Activated CD8-positive, alpha-beta memory T cell treated with anti-CD3 and anti-CD28 coated beads, Interleukin-2, amount 10 ng/mL, durations not matched to agents 7 days and 5 days (primary cell): ENCODE measurements at places on chromosomes 1 and 21. TPM values are rescaled to one million over a fixed set of nuclear protein-coding genes. Genes with fewer than 3 reads are reported as not detected.

Gene OR2T33
- total RNA-seq = not detected

Gene RYR2
- total RNA-seq = 0.03 TPM

Gene CRABP2
- 1.9 TPM for total RNA-seq

Gene DMRTA2
- total RNA-seq = 0.12 TPM

- H3K27me3 ChIP-seq = no peaks in the 10 kb centered on the region
- no peaks in the 10 kb centered on the region for H3K4me1 ChIP-seq
- no peaks in the 10 kb centered on the region for H3K36me3 ChIP-seq
- H3K27ac ChIP-seq = no peak overlapping the region
- no peak for DNase-seq
These were observed 100.1 kb upstream of the AKT3 start for GRCh38 chr1:243950166-243950565.

DNA sequence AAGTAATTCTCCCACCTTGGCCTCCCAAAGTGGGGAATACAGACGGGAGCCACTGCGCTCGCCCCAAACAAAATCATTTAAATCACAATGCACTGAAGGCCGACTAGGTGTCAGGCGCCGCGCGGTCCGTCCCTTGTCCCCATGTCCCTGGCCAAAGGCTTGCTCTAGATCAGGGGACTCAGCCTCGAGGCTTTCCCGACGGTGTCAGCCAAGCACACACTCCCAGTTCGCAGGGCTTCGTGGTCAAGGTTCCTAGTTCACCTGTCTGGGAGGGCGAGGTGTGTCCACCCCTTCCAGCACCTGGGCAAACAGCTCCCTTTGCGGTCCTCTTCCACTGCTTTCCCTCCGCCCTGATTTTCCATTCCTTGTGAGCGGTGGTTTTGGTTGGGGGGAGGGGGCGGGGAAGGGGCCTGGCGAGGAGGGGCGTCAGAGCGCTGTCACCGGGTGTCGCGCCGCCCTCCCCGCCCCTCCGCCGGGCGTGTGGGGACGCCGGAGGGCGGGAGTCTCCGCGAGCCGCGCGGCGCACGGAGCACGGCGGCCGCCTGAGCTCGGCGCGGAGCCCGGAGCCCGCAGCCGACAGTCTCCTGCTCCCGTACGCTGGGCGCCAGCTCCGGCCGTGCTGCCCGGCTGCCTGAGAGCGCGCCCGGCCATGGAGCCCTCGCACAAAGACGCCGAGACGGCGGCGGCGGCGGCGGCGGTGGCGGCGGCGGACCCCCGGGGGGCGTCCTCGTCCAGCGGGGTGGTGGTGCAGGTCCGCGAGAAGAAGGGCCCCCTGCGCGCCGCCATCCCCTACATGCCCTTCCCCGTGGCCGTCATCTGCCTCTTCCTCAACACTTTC, at the start of gene STUM:
Gene STUM, plus strand, starts transcription at position 509 of the 838 bp plus-strand sequence. Its CDS starts 141 bp downstream, at position 650.
- H3K4me1 ChIP-seq = peaks cover 10% of the 10 kb centered on the region
- peaks cover 79% of the 10 kb centered on the region for H3K27me3 ChIP-seq
- H3K27ac ChIP-seq = no peak within 1 kb of the TSS
- DNase-seq = no peak
- peak within 1 kb of the TSS; percentile 14 for H3K4me3 ChIP-seq

- peaks cover 4% of the 10 kb centered on the region for H3K4me1 ChIP-seq
- peak overlapping the region; percentile 73 for H3K4me3 ChIP-seq
- H3K27ac ChIP-seq = no peak overlapping the region
- no peak for DNase-seq
- H3K36me3 ChIP-seq = no peaks in the 10 kb centered on the region
These were observed 568 bp downstream of the TRIM45 start for GRCh38 chr1:117120774-117121588.

GRCh38 chr1:26046246-26047095, 553 bp upstream of the SLC30A2 start:
- H3K27ac ChIP-seq = no peak overlapping the region
- no peak overlapping the region for H3K4me3 ChIP-seq
- DNase-seq = no peak

GRCh38 chr1:18808550-18808949, 50.9 kb downstream of the TAS1R2 start:
- no peak for DNase-seq
- peaks cover 18% of the 10 kb centered on the region for H3K27me3 ChIP-seq
- H3K4me3 ChIP-seq = no peak overlapping the region
- H3K4me1 ChIP-seq = peaks cover 2% of the 10 kb centered on the region

DNA sequence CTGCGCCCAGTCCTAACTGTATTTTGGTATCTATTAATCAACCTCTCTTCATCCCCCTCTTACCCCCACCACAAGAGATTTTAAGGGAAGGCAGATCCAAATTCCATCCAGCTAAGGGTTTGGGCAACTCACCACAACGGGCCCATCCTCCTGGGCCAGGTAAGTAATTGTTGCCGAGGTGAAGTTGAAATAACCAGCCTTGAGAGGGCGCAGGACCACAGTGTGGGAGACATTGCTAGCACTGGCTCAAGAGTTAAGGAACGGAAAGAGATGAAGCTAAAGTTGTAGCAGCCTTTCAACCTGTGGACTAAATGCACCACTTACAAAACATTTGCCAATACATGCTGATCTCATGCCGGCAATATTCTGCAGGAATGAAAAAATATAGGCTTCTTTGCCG, 5.9 kb downstream of the SSR2 start:
- peaks cover 33% of the 10 kb centered on the region for H3K4me1 ChIP-seq
- no peak overlapping the region for H3K4me3 ChIP-seq
- no peaks in the 10 kb centered on the region for H3K27me3 ChIP-seq
- no peak for DNase-seq
- no peak overlapping the region for H3K27ac ChIP-seq

DNA sequence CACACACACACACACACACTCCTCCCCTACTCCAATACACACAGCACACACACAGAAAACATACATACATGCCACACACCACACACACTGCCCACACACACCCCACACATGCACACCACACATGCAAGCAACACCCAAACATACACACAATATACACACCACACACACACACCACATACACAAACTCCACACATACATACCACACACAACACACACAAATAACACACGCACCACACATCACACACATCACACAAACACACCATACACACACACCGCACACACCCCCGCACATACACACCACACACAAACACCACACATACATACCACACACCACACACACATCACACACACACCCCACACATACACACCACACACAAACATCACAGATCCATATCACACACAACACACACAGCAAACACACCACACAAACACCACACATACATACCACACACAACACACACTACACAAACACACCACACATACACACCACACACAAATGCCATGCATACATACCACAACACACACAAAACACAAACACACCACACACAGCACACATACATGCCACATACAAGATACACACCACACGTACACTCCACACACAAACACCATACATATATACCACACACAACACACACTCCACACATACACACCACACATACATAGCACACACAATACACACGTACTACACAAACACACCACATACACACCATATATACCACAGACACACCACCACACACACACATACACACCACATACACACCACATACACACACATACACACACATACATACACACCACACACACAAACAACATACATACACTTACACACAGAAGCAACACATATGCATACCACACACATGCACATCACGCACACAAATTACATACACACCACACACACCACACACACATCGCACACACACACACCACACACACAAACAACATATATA, 932 bp upstream of the RAB7B start:
- DNase-seq = no peak
- peaks cover 6% of the 10 kb centered on the region for H3K27me3 ChIP-seq
- H3K4me3 ChIP-seq = no peak overlapping the region
- peaks cover 9% of the 10 kb centered on the region for H3K4me1 ChIP-seq

GRCh38 chr1:6054596-6054995, 8.9 kb downstream of the KCNAB2 start:
- H3K4me3 ChIP-seq = no peak overlapping the region
- H3K4me1 ChIP-seq = no peaks in the 10 kb centered on the region
- H3K27ac ChIP-seq = no peak overlapping the region

DNA sequence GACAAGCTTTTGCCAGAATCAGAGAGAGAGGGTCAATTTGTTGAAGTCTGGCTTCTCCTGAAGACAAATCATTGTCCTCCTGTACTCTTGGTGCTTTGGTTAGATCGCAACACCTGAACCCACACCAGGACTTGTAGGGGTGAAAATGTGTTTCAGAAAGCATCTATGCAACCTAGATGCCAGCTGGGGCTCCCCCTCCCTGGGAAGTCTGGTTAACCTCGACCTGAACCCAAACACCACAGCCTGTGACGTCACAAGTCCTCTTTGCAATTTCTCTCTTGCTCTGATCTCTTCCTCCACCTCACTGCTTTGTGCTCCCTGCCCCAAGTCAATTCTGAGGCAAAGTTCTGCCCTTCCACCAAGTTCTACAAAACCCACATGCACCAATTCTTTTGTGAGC, 42.8 kb upstream of the USP24 start:
- peak; percentile 88 for DNase-seq
- peaks cover 17% of the 10 kb centered on the region for H3K27me3 ChIP-seq
- H3K27ac ChIP-seq = peak overlapping the region; percentile 50
- H3K4me3 ChIP-seq = peak overlapping the region; percentile 20
- H3K36me3 ChIP-seq = no peaks in the 10 kb centered on the region

DNA sequence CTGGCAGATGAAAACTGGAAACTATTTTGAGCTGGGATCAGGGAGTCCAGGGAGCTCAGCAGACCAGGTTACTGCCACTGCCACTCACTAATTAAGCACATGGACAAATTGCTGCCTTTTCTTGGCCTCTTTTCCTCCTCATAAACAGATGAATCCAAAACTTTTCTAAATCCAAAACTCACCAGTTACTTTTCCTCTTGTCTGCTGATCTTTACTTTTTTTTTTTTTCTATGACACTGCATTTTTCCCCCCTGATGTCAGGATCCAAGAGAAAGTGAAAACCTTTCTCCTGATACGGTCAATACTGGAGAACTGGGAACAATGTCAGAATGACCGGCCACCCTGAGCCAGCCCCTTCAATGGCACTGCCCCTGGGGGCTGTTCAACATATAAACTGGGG, 405.8 kb downstream of the DUSP10 start:
- DNase-seq = no peak
- no peaks in the 10 kb centered on the region for H3K36me3 ChIP-seq
- no peaks in the 10 kb centered on the region for H3K4me1 ChIP-seq
- H3K27me3 ChIP-seq = no peaks in the 10 kb centered on the region
- H3K27ac ChIP-seq = no peak overlapping the region
- H3K4me3 ChIP-seq = no peak overlapping the region

DNA sequence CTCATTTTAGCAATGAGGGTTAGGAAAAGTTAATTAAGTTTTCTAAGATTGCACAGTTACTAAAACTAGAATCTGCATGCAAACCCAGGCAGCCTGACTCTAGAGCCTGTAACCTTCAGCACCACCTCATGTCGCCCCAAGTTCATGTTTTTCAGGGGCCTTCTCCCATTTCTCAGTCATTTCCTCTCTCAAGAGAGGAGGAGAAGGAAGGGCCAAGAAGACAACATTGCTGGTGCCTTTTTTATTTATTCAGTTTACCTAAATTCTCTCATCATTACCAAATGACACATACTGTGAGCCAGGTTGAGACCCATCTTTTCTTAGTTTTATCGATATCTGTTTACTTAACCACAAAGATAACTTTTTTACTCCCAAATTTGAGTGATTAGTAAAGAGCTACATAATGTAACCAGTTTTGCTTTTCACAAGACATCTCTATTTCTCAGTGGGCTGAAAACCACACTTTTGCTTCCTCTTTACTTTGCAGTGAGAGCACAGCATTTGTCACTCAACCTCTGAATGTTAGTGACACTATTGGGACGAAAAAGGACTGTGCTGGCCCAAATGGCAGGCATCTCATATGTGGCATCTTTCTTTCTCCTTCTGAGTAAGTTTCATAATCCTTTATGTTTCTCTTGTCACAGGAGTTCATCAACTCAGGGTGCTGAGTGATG, at the start of gene CD101:
Gene CD101, plus strand, starts transcription at position 507 of the 674 bp plus-strand sequence. Its CDS starts 58 bp downstream, at position 565.
- H3K36me3 ChIP-seq = peaks cover 5% of the 10 kb centered on the region
- no peaks in the 10 kb centered on the region for H3K27me3 ChIP-seq
- H3K4me1 ChIP-seq = peaks cover 17% of the 10 kb centered on the region
- no peak for DNase-seq
- H3K4me3 ChIP-seq = no peak within 1 kb of the TSS

GRCh38 chr1:218900615-218901014, 273.1 kb upstream of the LYPLAL1 start:
- H3K27me3 ChIP-seq = no peaks in the 10 kb centered on the region
- H3K4me1 ChIP-seq = no peaks in the 10 kb centered on the region
- no peak overlapping the region for H3K4me3 ChIP-seq
- no peak for DNase-seq
- H3K36me3 ChIP-seq = no peaks in the 10 kb centered on the region

DNA sequence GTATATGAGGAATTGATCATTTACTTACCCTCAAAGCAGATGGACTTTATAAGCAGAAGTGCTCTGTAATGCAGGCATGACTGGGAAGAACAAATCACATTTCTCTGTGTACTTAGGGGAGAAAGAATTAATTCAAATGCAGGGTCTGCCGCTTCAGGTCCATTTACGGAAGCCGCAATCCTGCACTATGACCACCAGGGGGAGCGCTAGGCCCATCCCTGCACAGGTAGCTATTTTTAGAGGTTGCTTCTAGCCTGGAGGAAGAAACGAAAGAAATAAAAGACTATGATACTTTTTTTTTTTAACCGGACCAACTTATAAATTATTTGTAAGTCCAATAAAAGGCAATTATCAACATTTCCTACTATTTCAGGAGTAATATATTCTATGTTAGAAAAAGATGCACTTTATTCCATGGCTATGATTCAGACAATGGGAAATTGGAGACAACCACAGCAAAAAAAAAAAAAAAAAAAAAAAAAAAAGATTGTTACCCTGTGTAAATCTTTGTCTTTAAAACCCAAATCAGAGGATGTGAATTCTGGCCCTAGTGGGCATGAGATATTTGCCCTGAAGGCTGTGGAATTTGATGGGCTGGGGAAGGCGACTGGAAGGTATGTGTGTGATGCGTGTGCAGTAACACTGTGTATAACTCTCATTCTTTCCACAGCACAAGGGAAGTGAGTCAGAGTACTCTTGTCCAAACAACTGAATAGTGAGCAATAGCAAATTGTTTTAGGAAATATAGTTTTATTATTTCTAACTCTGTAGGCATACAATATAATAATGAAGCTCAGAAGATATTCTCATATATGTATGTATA, 12.9 kb upstream of the FYB2 start:
- peak; percentile 73 for DNase-seq
- no peaks in the 10 kb centered on the region for H3K36me3 ChIP-seq
- no peak overlapping the region for H3K4me3 ChIP-seq
- no peak overlapping the region for H3K27ac ChIP-seq
- H3K4me1 ChIP-seq = peaks cover 2% of the 10 kb centered on the region
